ENCODE measurements at places on chromosomes 11 and 22.
A peak's percentile ranks its signal among the peaks of the same experiment; 100 is the strongest.

- DNase-seq, result no peak
Measured at GRCh38 chr11:12680940-12681258, 6.7 kb downstream of the TEAD1 start.

DNA sequence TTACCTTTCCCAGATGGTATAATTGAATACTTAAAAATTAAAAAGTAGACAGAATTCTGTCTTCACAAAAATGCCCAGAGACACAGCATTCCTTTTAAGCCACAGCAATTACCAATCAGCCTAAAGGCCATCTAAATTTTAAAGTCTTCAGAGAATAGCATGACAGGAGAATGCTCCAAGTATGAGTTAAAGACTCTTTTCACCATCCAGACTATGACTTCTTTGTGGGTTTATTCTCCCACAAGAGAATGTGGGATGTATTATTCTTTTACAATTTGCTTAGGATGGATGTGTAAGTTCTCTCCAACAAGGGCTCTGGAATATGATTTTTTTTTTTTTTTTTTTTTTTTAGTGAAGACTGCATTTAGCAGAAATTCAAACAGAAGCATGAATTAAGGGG is 249.9 kb downstream of the TTC28 start:
- no peak for DNase-seq

DNA sequence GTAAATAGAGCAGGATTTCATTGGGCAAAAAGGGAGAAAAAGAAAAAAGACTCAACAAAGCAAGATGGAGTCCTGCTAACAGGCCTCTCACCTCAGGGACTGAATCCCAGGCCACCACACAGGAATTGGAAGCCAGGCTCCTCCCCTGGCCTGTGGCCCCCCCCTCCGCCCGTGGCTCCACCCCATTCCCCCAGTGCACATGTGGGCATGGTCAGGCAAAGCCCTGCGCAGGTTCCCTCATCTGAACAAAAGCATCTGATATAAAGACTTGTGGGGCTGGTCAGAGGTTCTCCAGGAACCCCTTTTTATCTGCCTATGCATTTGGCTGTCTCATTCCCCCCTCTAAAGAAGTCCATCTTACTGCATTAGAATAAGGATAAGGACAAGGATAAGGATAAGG is 46.0 kb upstream of the PAK1 start:
- DNase-seq, result no peak

DNA sequence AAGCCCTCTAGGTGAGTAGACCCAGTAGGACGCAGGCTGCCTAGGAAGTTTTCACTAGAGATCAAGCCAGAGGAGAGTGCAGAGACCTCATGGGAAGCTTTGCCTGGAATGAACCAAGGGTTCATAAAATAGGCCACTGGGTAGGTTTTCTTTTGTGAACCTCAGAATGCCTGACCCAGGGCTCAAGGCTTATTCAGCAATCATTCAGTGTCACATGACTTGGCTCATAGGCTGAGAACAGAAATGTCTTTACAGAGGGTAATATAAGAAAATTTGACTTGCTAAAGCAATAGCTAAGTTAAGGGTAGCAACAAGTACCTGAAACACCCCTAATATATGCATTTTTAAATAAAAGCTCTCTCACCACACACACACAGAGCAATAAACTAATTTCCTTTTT is 132.6 kb downstream of the RAB38 start:
- no peak for DNase-seq

- DNase-seq, result no peak
Measured at GRCh38 chr22:44386386-44387035, 73.8 kb upstream of the SHISAL1 start.

DNA sequence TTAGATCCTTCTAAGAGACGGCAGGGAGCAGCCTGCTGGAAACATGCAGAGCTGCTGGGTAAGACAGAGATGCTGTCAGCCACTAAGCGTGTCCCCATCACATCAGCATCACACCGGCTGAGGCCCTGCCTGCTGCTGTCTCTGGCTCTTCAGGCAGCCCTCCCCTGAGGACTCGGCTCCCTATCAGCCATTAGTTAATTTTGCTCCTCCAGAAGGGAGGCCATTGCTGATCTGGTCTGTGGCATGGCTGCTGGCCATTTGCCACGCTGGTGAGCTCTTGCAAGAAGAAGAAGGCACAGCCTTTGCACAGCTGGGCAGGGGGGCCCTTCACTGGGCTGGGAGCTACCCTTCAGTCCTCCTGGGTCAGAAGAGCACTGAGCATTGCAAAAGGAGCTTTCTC is 131.2 kb upstream of the PARVA start:
- no peak for DNase-seq

GRCh38 chr11:32033067-32033466 is 57.8 kb upstream of the RCN1 start:
- DNase-seq, result no peak

GRCh38 chr11:19763330-19763729 is 50.7 kb downstream of the NAV2 start:
- no peak for DNase-seq

DNA sequence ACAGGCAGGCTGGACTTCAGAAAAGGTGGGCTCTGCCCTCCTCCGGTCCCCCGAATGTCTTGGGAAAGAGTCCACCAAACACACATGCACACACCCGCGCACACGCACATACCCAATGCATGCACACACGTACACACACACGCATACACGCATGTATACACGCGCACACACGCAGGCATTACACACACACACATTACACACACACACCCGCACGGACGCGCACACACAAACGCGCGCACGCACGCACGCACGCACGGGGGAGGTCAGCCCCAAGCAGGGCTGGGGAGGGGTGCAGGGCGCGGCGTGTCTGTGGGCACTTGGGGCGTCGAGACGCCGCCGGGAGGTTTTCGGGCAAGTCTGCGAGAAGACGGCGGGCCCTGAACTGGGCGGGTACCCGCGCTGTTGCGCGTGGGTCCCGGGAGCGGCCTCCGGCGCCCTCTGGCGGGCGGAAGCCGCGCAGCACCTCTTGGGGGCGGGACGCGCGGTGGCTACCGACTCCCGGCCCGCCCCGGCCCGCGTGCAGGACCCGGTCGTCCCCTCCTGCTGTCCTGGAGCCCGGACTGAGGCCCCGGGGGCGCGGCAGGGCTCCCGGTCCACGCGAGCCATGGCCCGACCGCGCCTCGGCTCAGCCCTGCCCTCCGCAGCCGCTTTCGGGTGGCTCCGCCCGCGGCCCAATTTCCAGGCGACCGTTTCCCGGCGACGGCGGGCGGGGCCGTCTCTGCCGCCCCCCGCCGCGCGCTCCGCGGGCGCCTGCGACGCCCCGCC is 3.6 kb downstream of the SEPTIN5 start:
- peak; percentile 72 for DNase-seq

DNA sequence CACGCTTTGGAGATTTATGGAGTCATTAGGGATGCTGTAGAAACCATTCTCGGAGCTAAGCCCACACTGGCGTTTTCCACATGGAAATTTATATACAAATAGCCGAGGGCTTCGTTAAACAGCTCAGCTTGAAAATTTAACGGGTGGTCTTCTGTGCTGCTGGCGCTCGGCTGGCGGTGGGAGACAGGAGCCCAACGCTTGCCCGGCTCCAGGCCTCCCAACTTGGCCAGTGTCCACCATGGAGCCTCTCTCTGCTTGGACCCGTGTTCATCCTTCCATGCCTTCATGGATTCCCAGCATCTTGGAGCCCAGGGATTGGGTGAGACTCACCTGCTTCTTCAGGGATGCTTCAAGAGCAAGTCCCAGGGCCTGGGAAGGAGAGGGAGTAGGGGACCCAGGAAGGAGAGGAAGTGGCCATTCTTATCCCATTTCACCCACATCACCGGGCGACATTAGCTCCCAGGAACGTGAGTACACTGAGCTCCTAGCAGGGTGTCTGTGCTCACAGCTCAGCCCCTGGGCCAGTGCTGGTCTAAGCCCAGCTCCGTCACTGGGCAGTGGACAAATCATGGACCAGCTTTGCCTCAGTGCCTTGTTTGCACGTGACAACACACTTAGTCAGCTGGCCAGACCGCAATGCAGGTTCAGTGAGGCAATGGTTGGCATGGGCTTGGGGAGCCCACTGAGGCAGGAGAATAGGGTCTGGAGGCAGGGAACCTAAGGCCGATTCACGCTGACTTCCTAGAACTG is 944.3 kb downstream of the BRD1 start:
- DNase-seq, result no peak

DNA sequence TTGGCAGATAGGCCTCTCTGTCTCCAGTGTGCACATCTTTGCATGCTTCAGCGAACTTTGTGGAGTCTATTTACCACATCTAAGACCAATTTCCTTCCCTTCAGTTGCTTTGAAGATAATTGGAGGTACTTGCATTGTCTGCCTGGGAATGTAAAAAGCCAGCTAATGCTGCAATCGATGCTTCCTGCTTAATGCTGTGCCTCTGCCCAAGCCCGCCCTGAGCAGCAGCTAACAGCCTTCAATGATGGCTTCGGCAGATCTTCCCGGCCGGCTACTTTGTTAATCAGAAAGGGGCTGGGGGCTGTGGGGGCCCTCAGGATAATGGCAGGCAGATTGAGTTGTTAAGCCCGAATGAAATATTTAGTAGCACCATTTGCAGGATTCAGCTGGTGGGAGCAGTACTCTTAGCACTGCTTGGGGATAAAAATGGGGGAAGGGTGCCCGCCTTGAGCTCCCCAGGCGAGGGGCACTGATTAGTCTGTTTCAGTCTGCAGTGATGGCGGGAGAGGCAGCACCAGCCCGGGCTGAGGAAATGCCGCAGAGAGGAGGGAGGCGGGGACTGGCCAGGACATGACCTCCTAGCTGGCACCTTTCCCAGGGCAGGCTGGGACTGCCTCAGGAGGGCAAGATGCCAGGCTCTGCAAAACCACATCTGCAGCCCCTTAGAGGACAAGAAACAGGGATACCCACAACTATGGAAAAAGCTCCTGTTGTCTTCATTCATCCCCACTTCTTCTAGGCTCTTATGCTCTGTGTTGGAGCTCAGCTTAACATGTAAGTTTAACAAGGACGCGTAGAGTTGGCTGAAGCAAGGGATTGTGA is 460.0 kb downstream of the BUD13 start:
- DNase-seq, result no peak

- no peak for DNase-seq
Measured at GRCh38 chr22:47816121-47816862, 1053.8 kb downstream of the TBC1D22A start.

- peak; percentile 65 for DNase-seq
Measured at GRCh38 chr11:64767344-64768299, 7.8 kb upstream of the PYGM start.

DNA sequence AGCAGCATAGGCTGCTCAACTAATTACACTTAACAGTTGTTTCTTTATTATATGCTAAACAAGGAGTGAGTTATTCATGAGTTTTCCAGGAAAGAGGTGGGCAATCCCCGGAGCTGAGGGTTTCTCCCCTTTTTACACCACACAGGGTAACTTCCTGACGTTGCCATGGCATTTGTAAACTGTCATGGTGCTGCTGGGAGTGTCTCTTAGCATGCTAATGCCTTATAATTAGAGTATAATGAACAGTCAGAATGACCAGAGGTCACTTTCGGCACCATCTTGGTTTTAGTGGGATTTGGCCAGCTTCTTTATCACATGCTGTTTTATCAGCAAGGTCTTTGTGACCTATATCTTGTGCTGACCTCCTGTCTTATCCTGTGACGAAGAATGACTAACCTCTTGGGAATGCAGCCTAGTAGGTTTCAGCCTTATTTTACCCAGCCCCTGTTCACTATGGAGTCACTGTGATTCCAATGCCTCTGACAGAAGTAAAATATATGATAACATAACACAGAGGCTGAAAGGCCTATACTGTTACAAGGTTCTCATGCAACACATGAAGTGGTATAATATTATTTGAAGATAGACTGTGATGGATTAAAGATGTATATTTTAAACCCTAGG is 41.3 kb upstream of the RDX start:
- DNase-seq, result peak; percentile 28

DNA sequence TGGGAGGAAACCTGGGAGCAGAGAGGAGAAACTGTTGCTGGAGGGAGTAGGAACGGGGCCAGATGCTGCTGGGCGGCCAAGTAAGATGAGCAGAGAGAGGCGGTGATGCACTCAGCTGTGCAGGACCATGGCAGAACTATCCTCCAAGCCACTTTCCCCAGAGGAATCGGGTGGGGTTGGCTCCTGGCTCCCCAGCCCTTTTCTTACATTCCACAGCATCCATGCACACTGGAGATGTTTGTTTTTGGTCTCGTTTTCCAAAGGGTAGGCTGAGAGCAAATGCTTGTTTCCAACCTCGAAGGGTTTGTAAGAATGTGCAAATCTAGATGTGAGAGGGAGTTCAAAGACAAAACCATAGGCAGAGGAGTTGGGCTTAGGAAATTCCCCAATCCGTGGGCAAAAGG is 73.2 kb downstream of the DBX1 start:
- no peak for DNase-seq

GRCh38 chr11:105781807-105782206 is 171.9 kb downstream of the GRIA4 start:
- DNase-seq, result no peak

All from activated T-helper 9 cell treated with anti-CD3 and anti-CD28 coated beads, Interleukin-2, amount 50 U/mL, for 16 hours (primary cell).